ENCODE measurements at places on chromosomes 16 and 17.

DNA sequence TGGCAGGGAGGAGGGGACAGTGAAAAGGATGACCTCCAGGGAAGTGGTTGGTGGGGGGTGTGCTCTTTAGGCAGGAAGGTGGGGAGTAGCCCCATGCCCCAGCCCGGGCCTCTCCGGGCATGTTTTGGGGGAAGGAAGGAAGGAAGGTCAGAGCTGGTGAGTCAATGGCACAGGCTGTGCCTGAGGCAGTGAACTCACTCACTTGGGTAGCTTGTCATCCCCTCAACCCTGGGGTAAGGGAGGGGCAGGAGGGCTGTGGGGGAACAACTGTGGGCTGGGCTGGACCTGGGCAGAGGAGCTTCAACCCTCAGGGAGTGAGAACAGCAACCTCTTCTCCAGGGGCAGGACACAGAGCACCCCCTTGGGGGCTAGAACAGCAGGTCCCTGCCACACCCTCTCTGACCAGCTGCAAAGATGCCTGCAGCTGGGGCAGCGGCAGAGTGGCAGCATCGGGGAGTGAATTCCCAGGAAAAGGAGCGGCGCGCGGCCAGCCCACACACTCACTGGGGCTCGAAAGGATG is 6.3 kb downstream of the CSF3 start:
- DNase-seq = no peak

DNA sequence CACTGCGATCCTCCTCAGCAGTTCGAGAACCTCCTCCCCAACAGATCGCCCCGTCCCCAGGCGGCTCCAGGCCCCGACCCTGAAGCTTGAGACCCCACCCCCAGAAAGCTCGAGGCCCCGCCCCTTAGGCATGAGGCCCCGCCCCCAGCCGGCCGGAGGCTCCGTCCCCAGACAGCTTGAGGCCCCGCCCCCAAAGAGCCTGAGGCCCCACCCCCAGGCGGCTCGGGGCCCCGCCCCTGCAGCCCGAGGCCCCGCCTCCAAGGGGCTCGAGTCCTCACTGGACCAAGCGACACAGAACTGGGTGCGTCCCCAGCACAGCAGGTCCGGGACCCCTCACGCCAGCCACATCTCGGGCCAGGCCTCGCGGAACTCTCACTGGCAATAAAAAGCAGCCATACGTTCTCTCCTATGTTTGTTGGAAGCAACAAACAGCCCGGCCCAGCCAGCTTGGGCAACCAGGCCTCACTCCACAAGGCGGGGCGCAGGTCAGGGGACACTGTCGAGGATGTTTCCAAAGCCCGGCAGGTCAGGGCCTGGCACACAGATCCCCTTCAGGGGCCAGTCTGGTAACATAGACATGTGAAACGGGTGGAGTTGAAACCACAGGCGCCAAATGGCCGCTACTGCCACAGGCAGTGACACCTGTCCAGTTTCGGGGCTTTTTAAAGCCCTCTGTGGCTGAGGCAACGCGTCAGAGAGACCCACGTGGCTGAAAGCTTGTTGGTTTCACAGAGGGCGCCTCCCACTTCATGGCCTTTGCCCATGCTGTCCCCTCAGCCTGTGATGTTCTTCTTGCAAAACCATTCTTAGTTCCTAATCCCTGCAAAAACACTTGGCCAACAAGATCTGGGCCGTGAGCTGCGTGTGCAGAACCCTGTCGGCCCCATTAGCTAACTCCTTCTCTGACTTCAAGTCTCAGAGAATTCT is 224.2 kb downstream of the PARN start:
- DNase-seq = no peak

GRCh38 chr16:965036-965395 is 5.8 kb downstream of the LMF1 start:
- DNase-seq = no peak

DNA sequence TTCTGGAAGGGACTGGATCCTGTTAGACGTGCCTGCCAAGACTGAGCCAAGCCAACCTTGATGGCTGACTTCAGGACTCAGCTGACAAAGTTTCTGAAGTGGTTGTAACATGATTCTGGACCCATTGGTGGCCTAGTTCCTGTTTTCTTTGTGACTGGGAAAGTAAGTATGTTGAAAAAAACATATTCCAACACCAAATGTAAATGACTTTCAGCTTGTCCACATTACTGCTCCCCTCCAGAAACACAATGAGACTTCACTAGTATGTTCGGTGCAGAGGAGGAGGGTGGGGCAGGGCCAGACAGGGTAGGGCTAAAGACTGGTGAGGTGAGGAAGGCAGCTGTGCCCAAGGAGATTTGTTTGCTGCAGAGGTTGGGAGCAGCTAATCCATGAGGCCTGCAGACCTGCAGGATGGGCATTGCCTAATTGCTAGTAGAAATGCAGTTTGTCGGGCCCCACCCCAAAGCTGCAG is 26.4 kb downstream of the NMT1 start:
- DNase-seq = no peak

DNA sequence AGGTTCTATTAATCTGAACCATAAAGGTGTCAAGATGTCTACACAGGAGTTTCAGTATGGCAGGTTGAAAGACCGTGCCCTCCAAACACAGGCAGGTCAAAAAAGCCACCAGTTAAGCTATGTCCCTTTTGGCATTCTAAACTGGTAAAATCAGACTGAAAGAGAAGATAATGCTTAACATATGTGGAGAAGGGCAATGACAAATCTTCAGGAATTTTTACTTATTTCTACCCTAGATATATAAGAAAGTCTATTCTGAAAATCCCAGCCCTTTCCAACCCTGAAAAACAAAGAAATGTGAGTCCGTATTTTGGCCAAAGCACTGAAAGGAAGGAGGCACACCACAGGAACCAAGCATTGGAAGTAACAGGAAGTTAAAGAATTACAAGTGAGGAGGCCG is 16.5 kb downstream of the AP1G1 start:
- no peak for DNase-seq

DNA sequence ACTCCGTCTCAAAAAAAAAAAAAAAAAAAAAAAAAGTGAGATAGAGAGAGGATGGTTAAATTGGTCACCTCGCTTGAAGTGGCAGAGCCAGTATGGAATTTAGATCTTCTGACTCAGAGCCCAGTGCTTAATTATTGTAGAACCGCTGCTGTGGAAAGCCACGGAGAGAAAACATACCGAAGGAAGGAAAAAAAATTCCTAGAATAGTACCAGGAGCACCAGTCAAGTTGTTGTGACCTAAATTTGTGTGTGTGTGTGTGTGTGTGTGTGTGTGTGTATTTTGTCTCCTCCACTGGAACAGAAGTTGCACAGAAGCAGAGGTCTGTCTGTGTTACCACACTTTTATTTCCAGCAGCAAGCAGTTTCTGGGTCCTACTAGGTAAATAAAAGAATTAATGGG is 10.6 kb upstream of the NUP85 start:
- DNase-seq = no peak

DNA sequence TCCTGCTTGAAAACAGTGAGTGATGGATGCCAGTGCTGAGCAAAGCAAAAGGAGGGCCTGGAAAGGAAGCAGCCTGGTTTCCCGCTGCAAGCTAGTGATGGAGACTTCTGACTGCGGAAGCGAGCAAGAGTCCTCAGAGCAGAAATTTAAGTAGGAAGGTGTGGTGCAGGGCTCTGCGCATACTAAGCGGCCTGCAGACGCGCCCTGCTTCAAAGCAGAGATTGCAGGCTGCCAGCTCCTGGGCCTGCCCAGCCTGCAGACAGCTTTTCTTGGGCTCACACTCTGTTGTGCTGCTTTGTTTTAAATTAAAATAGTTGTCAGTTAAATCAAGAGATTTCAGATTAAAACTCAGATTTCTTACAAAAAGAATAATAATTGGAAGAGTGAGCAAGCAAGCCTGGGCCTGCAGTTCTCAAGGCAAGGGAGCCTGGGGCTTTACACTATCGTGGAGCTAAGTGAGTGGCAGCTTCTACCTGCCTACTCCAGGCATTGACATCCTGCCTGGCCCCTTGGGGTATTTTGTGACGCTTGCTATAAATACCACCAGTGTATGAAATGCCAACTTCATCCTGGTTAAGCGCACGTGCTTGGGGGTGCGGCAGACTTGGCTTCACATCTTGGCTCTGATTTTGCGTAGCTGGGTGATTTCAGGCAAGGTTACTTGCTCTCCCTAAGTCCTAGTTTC is 237.3 kb downstream of the XYLT1 start:
- no peak for DNase-seq

DNA sequence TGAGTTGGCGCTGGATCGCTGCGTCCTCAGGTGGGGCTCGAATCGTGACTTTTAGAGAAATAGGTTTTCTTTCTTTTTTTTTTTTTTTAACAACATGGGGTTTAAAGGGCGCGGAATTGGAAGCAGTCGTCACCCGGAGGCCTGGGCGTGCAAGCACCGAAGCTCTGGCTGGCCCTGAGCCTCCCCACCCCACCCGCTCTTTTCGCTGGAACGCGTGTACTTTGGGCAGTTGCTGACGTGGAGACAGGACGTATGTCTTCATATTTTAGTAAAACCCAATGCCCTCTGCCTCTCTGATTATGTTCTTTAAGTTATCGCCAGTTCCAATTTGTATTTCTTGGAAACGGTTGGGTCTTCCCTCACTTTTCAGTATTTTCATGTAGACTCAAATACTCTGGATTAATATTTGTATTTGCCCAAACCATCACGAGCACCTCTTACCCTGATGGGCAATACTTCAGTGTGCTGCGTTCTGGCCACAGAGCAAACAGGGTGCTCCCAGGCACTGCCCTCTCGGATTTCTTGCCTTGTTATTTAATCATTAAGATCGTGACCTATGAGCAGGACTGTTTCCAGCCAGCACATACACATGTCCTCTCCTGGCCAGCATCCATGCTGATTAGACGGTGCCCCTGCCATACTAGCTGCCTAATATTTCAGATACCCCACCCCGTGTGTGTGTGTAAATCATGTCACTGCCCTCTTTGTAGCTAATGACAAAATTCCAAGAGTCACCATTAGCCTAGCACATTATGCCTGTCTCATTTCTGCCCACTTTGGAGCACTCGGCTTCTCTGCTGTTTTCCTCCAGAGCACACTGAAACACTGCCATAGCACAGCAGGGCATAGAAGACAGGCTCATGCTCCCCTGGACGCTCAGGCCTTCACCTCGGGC is 805 bp upstream of the C16orf95 start:
- DNase-seq = no peak

Measured in NCI-H510A (cell line).